ENCODE measurements at places on chromosomes 7 and 10.

DNA sequence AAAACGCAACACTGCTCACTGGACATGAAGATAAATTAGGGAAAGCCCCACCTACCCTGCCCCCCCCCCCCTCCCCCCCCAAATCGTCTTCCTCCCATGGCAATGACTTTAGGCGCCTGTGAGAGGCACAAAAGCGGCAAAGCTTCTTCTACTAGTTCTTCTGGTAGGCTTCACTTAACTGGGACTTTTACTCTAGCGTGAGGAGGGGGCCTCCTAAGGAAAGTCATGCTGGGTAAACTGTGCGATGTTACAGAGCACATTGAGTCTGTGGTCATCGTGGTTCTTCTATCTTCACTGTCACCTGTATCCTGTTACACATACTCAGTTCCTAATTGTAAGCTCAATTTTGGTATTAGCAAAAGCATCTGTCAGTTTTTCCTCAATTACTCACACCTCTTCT, 25.1 kb downstream of the HSPB1 start:
- no peak for DNase-seq

GRCh38 chr7:4129481-4130122, 552.5 kb upstream of the FOXK1 start:
- no peak for DNase-seq

DNA sequence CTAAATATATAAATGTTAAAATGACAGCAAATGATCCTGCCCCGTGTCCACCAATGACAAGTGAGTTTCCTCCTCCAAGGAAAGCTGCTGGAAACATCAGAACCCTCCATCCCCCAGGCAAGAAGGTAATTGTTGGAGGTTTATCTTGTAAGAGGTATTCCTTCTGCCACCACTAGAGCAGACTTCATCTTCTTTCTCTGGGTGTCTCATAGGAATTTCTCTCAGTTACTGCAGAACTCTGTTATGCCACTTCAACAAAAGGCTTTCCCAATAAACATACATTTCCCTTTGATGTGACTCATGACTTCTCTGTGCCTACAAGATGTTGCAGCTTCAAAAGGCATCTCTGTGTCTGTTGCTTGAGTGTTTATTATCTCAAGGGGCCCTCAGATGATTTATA, 279.1 kb downstream of the BMPER start:
- DNase-seq = no peak

GRCh38 chr10:15163253-15163828, 5.2 kb downstream of the NMT2 start:
- no peak for DNase-seq

DNA sequence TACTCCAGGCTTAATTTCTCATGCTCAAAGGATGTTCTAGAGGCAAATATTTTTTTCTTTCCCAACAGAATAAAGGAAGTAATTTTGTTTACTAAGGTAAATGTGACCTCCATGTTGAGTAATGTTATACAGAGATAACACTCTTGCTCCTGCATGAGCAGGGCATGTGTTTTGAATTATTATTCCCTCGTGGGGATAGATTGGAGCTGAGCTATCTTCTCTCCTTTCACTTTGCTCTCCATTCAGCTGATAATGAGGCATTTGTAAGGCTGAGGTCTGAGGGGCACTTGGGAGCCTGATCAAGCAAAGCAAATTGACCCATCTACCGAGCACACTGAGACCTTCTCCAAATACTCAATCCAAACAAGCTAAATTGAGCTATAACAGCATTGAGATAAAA, 50.7 kb upstream of the GHITM start:
- no peak for DNase-seq

GRCh38 chr7:80806663-80807062, 112.2 kb downstream of the SEMA3C start:
- DNase-seq = no peak

DNA sequence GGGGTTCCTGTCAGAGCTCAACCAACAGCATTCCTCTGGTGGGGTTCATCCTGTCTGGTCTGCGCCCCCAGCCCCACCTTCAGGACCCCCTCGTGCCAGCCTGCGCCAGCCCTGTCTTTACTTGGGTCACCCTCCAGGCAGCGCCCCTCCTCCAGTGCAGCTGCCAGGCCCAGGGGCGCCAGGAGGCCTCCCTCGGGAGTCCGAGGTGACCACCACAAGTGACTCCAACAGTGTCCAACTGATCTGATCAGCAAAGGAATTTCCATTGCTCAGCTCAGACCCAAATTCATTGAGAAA, 10.6 kb downstream of the WDR86 start:
- no peak for DNase-seq

GRCh38 chr10:112208292-112208691, 24.7 kb upstream of the GPAM start:
- no peak for DNase-seq
